SHP77 treated with DMSO at 0.1 percent for 48 hours (cell line): ENCODE measurements at places on chromosomes 2 and 18.
A peak's percentile ranks its signal among the peaks of the same experiment; 100 is the strongest.

DNA sequence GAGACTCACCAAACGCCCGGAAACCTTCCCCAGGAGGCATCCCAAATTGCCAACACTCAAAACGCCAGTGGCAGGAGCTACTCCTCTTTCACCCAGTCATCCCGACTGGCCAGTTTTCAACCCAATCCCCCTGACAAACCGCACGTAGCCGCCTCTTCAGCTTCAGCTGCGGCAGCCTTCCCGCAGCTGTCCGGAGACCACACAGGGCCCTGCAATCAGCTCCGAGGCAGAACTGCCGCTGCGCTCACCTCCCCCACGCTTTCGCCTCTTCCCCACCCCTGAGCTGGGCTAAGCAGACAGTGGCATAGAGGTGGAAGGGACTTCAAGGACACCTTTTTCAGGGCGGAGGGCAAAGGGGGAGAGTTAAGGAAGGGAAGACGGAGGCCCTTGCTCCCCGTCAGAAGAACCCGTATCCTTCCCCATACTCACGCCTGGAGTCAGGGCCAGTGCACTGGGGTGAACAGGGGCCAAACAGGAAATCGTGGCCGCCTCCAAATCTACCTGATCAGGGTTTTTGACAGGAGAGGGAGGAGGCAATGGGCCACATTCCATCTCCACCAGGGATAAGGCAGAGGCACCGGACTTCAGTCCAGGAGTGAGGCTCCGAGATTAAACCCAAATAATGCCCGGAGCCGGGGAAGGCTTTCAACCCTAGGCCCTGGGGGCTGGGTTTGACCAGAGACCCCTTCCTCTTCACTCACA, 16.9 kb downstream of the CYP26B1 start:
- no peak for DNase-seq

- DNase-seq = no peak
Observed at GRCh38 chr2:37652199-37652640, 19.2 kb downstream of the CDC42EP3 start.

- no peak for DNase-seq
Observed at GRCh38 chr2:173785813-173786212, 179.4 kb downstream of the SP3 start.

GRCh38 chr2:88860421-88861075, 169.1 kb downstream of the RPIA start:
- no peak for DNase-seq

DNA sequence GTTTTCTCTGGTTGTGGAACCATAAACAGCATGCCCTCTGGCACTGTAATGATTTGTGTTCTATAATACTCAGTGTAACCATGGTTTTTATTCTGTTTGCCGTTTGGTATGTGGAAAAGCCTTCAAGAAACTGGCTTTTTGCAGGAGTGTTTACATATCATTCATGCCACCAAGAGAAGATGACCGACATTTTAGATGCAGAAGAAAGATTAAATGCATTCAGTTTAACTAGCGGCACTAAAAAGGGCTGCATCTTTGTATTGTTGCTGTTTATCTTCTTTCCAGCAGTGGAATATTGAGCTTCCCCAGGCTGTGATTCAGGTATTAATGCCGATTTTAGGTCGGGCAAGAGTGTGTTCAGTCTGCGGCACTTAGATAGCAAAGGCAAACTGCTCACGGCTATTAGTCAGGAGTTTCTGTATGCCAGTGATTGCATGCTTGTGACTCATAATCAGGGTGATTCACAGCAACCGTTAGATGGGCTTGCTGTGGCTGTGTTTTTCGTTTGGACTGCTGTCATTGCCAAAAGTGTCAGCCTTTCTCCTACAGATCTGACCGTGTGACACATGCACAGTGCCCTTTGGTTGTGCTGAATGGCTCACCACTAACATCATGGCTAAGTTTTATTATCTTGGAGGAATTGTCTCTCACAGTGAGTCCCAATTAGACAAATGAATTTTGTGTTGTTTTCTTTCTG, 479.7 kb downstream of the PARD3B start:
- DNase-seq = no peak

DNA sequence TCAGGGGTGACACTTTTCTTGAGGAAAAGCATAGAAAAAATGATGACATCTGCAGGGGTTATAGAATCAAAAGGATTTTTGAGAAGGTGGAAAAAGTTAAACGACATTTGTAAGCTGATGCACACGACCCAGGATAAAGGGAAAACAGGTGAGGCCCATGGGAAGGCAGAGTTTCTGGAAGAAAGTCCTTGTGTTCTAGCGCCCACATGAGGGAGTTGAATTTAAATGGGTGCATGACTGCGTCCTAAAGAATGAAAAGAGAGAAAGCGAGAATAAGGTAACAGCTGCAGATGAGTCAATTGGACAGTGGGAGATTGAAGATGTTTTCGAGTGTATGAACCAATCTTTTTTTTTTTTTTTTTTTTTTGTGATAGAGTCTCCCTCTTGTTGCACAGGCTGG, 158.1 kb downstream of the GALR1 start:
- DNase-seq = peak; percentile 9

GRCh38 chr2:235500110-235500760, 6.4 kb downstream of the AGAP1 start:
- DNase-seq = no peak

GRCh38 chr18:55100817-55101457, 141.7 kb upstream of the CCDC68 start:
- DNase-seq = no peak

GRCh38 chr2:137964859-137965459, 686 bp downstream of the HNMT start:
- DNase-seq = no peak

GRCh38 chr2:584863-585823, 92.1 kb downstream of the TMEM18 start:
- DNase-seq = no peak

DNA sequence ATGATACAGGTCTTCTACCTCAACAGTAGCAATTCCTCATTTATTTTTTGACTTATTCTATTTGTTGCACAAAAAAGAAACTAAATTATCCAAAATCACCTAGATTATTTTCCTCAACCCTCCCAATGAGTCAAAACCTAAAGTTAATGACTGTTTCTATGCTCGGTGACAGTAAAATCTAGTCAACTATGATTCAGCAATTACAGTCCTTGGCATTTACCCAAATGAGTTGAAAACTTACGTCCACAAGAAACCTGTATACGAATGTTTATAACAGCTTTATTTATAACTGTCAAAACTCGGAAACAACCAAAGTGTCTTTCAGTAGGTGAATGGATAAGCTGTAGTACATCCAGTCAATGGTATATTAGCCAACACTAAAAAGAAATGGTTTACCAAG, 439.3 kb downstream of the CBLN2 start:
- no peak for DNase-seq

- no peak for DNase-seq
Observed at GRCh38 chr18:67468038-67468437, 48.5 kb downstream of the DSEL start.

- no peak for DNase-seq
Observed at GRCh38 chr18:12929477-12930083, 18.2 kb upstream of the SEH1L start.

DNA sequence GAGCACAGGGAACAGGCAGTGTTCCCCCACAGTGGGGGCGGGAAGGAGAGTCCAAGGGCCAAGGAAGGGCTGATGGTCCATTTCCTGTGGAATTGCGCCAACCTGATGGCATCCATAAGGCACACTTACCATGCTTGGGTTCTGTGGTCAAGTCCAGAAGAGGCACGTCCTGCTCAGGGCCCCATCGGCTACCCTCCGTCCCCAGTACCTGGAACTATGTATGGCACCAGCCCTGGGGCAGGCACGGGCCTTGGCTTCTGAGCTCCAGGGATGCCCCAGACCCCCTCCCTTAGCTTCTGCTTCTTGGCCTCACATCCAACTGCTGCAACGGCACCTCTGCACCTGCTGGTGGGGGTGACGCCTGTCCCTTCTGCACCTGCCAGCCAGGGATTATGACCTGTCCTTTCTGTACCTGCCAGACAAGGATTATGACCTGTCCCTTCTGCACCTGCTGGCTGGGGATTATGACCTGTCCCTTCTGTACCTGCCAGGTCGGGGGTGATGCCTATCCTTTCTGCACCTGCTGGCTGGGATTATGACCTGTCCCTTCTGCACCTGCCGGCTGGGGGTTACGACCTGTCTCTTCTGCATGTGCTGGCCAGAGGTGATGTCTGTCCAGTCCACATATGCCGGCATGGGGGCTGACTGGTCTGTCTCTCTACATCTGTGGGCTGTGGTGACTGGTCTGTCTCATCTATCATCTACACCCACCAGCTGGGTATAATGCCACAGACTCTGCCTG, 45.4 kb upstream of the SNTG2 start:
- DNase-seq = no peak

DNA sequence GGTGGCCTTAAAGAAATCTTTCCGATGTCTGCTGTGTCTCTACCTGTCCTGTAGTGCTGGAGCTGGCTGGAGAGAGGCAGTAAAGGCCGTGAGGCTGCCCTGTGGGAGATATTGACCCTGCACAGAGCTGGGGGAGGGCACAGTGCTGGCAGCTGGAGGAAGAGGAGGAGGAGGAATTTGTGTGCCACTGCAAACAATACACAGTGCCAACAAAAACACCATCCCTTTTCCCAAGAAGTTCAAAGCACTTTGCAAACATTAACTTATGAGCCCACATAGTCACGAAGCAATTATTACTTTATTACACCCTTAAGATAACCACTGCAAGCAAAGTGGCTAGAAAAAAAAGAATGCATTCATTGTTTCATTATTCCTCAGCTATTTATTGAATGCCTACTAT, 45.0 kb upstream of the CYTIP start:
- no peak for DNase-seq

- DNase-seq = no peak
Observed at GRCh38 chr2:75310876-75311275, 111.6 kb upstream of the TACR1 start.

- peak; percentile 4 for DNase-seq
Observed at GRCh38 chr2:239934571-239935171, 90.5 kb downstream of the NDUFA10 start.

DNA sequence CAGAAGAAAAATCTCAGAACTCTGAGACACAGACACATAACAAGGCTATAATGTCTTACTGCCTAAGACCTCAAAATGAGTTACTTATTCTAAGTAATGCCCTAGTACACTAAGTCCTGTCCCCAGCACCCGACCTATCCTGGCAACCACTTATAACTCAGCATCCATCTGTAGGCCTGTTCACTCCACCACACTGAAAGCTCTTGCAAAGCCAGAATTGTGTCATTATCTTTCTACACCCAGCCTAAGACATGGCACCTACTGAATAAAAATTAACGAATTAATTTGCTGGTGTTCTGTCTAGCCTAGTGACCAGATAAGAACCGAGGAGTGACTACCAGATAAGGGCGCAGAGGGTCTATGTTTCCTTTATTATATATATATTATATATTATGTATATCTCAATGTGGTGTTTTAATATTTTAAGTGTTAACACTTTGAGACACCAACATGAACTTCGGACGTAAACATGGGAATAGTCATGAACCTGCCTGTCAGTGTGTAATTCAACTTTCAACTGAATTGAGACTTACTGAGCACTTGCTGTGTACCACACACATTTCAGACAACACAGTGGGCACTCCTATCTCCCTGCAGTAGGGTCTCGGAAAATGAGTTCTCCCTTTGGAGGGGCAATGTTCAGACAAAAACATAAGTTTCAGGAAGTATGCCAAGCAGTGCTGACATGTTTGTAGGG, 27.7 kb downstream of the TMEM131 start:
- no peak for DNase-seq

DNA sequence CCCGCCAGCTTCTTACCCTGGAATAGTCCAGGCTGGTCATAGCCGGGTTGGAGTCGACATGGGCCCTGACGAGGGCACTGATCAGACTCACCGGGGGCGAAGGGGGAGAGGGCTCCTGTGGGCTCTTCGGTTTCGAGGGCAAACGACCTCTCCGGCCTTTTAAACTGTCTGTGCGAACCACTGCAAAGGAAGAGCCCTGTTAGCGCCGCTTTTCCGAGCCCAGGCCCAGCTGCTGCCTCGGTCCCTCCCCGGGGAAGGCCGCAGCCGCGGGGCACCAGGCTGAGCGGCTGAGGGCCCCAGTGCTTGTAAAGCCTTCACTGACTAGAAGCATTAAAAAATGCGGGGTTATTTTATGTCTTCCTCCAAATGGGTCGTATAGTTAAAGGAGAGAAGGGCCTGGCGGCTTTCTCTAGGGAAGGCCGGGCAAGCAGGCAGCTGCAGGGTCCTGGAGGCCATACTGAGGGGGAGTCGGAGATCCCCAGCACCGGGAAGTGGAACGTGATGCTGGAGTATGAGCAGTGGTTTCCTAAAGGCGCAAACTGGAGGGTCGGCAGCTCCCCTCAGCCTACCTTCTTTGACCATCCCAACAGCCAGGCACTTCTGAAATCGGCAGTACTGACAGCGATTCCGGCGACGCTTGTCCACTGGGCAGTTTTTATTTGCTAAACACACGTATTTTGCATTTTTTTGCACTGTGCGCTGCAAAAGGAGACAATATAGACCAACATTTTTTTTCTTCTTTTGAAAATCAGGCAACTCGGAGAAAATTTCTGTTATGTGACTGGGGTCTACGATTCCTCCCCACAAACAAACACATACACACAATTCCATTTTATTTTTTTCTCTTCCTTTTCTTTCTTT, 4.5 kb downstream of the NR4A2 start:
- no peak for DNase-seq

GRCh38 chr2:119683713-119684443, 4.9 kb downstream of the TMEM177 start:
- no peak for DNase-seq

DNA sequence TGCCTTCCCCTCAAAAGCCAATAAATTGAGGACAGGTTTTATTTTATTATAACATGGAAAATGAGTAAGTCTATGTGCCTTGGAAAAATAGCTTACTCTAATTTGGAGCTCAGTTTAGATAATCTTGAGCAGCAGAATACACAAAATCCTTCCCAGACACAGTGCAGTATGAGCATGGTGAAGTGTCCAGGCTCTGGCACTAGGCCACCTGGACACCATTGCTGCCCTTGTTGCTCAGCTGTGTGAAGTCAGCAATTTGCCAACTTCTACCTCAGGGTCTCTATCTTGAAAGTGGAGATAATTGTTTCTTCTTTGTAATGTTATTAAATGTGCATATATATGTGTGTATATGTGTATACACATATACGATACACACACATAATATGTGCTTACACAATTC, 104.9 kb upstream of the CAVIN2 start:
- no peak for DNase-seq

- DNase-seq = no peak
Observed at GRCh38 chr18:51028201-51028805, 1.7 kb upstream of the SMAD4 start.

GRCh38 chr2:135245071-135245470, 193.0 kb downstream of the RAB3GAP1 start:
- no peak for DNase-seq

DNA sequence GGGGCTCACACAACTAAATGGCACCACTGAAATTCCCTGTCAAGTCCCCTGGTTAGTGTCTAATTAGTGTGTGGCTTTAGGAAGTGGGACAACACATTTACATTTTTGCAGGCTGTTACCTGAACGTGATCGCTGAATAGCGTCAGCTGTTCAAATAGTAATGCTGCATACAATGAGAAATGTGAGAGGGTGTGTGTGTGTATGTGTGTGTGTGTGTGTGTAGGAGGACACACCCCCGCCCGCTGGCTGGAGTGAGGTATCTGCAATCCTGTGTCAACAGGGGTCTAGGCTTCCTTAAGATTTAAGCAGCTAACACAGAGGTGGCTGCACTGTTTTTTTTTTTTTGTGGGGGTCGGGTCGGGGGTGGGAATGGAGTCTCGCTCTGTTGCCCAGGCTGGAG, 4.8 kb upstream of the LYPD6B start:
- DNase-seq = peak; percentile 11
